ENCODE measurements at places on chromosomes 6 and 20. TPM values are rescaled to one million over a fixed set of nuclear protein-coding genes. Genes with fewer than 3 reads are reported as not detected.

PRSS35 gene
- not detected for total RNA-seq

DEFB116 gene
- total RNA-seq = not detected

TSHZ2 gene
- 59.2 TPM for total RNA-seq

SAYSD1 gene
- 26.8 TPM for total RNA-seq

LAMP5 gene
- total RNA-seq = not detected

Measured in naive thymus-derived CD4-positive, alpha-beta T cell (primary cell).